Fibroblast of lung (primary cell): ENCODE measurements at places on chromosomes 1 and 21. TPM values are rescaled to one million over a fixed set of nuclear protein-coding genes. Genes with fewer than 3 reads are reported as not detected.

DNA sequence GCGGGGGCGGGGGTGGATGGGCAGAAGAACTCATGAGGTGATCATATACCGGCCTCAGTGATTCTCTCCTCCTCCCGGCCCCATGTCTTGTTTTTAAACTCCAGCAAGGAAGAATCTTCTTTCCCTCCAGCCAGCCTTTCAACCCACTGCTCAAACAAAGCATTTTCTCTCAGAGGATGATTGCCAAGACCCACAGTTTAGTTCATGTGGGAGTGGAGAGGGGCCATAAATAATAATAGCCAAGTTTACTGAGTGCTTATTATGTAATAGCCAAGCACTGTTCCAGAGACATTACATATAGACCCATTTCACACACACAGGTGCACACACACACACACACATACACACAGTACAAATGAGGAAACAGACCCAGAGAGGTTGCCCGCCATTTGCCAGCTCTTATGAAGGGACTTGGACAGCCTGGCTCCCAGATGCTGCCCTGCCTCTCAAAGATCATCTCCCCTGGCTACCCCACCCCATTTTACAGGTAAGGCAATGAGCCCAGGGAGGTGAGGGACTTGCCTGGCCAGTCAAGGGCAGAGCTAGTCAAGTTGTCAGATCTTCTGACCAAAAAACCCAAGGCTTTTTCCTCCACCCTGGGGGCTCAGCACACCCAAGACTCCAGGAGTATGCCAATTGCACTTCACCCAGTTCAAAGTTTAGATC, 18.0 kb upstream of the BCAR3 start:
- no peaks in the 10 kb centered on the region for H3K27me3 ChIP-seq
- no peak overlapping the region for H3K27ac ChIP-seq
- H3K36me3 ChIP-seq, result no peaks in the 10 kb centered on the region
- peaks cover 14% of the 10 kb centered on the region for H3K4me1 ChIP-seq
- DNase-seq, result no peak

DNA sequence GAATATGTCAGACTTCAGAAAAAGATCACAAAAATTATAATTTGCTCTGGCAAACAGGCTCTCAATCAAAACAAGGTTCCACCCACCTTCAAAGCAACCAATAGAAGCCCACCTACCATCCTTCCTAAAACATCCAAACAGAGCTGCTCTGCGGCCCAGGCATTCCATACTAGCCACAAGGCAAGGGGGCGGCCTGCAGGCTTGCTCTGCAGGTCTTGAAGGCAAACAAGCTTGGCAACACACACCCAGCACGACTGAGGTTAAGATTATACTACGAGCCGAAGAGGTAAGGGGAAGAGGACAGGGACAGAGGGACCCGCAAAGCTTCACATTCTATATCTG, 207.3 kb downstream of the SLC45A1 start:
- DNase-seq, result peak; percentile 84
- H3K4me1 ChIP-seq, result no peaks in the 10 kb centered on the region
- H3K4me3 ChIP-seq, result peak overlapping the region; percentile 44
- H3K27ac ChIP-seq, result peak overlapping the region; percentile 75
- no peaks in the 10 kb centered on the region for H3K27me3 ChIP-seq

SPRR3 gene
- not detected in 2 replicates for total RNA-seq

GRCh38 chr1:109388884-109389637, 8.7 kb downstream of the SORT1 start:
- H3K27me3 ChIP-seq, result no peaks in the 10 kb centered on the region
- H3K4me3 ChIP-seq, result no peak overlapping the region
- H3K4me1 ChIP-seq, result peaks cover 26% of the 10 kb centered on the region

DNA sequence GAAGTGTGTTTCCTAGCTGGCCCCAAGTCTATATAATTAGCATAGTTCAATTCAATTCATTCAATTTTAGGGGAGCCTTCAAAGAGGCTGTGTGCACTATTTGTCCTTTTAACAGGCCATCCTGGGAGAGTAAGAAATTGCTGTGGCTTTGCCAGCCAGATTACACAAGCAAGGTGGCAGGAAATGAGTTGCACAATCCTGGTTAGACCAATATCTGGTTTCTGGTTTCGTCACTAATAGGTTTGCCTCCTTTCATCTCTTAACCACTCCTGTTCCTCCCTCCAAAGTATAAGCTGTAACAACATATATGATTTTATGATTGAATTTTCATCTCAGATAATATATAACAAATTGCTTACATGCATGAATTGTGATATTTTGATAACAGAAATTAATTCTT, 84.1 kb upstream of the NEGR1 start:
- H3K27me3 ChIP-seq, result no peaks in the 10 kb centered on the region
- no peaks in the 10 kb centered on the region for H3K4me1 ChIP-seq
- no peaks in the 10 kb centered on the region for H3K36me3 ChIP-seq
- peak; percentile 57 for DNase-seq
- H3K4me3 ChIP-seq, result no peak overlapping the region

MAP3K21 gene
- total RNA-seq, result 0.17 and 0.51 TPM in 2 replicates

TMEM82 gene
- not detected in 2 replicates for total RNA-seq

KCTD3 gene
- total RNA-seq, result 59.1 and 76.0 TPM in 2 replicates

ATAD3C gene
- under 0.01 and 0.17 TPM in 2 replicates for total RNA-seq

GRCh38 chr1:2921970-2922686, 99.1 kb upstream of the ACTRT2 start:
- no peak overlapping the region for H3K4me3 ChIP-seq
- H3K27me3 ChIP-seq, result no peaks in the 10 kb centered on the region
- no peaks in the 10 kb centered on the region for H3K36me3 ChIP-seq

DDR2 gene
- total RNA-seq, result 252 and 303 TPM in 2 replicates

GUCA2A gene
- not detected in 2 replicates for total RNA-seq

GRCh38 chr1:9591669-9592509, 3.2 kb downstream of the TMEM201 start:
- no peaks in the 10 kb centered on the region for H3K27me3 ChIP-seq
- H3K4me3 ChIP-seq, result no peak overlapping the region
- H3K36me3 ChIP-seq, result peaks cover 2% of the 10 kb centered on the region
- DNase-seq, result no peak
- H3K27ac ChIP-seq, result no peak overlapping the region

CACNA1S gene
- not detected in 2 replicates for total RNA-seq

- H3K27me3 ChIP-seq, result no peaks in the 10 kb centered on the region
- H3K27ac ChIP-seq, result peak overlapping the region; percentile 28
- DNase-seq, result no peak
Observed at GRCh38 chr1:1371364-1371745, 3.7 kb downstream of the AURKAIP1 start.

GLUL gene
- total RNA-seq, result 423 and 523 TPM in 2 replicates

C1orf226 gene
- total RNA-seq, result under 0.01 and 0.33 TPM in 2 replicates

GRCh38 chr21:36630485-36631206, 68.3 kb upstream of the SIM2 start:
- no peaks in the 10 kb centered on the region for H3K27me3 ChIP-seq
- DNase-seq, result peak; percentile 36
- H3K4me3 ChIP-seq, result no peak overlapping the region

DNA sequence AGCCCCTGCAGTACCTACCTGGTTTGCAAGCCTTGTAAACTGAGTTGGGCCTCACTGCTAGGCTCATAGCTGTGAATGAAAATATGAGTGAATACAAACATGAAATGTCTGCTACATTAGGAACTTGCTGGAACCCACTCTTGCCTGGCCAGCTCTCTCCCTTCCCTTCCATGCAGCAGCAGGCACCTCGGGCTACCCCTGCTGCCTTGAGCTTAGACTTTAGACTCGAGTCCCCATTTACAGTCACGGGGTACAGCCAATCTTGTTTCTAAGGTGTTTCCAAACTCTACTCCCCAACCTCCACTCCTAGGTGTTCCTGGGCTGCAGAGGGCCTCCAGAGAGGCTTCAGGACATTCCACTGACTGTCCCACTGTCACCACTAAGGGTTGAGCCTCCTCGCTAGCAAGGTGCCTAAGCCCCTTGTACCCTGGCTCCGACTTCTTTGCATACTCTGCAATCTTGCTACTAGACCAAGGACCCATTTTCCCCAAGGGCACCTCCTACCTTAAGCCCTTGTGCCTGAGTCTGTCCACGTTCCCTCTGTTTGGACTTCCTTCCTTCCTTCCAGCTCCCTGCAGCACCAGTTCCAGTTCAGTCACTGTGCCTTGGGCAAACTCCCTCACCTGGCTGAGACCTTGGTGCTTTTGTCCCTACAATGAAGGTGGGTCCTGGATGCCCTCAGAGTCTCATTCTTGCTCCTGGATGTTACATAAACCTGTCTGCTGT, 36.9 kb downstream of the CDK18 start:
- DNase-seq, result no peak
- peaks cover 9% of the 10 kb centered on the region for H3K27me3 ChIP-seq
- no peaks in the 10 kb centered on the region for H3K36me3 ChIP-seq
- no peak overlapping the region for H3K27ac ChIP-seq

DNA sequence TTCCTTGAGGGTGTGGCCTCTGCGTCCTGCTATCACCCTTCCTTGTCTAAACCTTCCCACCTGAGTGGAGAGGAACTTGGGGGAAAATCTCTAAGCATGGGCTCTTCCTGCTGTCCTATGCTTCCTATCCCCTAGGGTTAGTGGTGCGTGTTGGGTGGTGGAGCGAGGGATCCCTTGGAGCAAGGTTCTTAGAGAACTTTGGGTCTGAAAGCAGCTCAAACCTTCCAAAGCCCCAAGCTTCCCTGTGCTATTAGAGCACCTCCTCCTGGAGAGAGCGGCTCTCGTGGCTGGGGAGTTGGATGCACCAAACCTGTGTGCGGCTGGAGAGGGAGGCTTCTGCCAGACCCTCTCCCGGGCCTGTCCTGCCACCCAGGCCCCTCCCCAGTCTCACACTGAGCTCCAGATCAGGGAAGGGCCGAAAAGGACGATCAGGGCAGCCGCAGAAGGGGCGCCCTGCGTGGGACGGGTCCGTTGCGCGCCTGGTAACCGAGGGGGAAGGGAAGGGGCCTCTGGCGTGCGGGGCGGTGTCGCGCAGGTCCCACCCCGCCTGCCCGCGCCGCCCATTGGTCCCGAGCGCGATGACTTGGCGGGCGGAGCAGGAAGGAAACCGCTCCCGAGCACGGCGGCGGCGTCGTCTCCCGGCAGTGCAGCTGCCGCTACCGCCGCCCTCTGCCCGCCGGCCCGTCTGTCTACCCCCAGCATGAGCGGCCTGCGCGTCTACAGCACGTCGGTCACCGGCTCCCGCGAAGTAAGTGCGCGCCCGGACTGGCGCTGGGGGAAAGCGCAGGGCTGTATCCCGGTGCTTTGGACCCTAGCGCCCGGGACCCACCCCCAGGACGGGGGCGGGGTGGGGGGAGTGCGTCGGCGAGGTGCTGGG, at the start of gene SH3BGRL3:
Gene SH3BGRL3, plus strand, starts transcription at position 631 of the 877 bp plus-strand sequence. Its CDS starts 70 bp downstream, at position 701.
- peak within 1 kb of the TSS; percentile 71 for H3K4me3 ChIP-seq
- H3K27ac ChIP-seq, result peak within 1 kb of the TSS; percentile 84
- H3K27me3 ChIP-seq, result no peaks in the 10 kb centered on the region
- H3K36me3 ChIP-seq, result peaks cover 11% of the 10 kb centered on the region
- H3K4me1 ChIP-seq, result peaks cover 69% of the 10 kb centered on the region
- DNase-seq, result peak; percentile 82

TIE1 gene
- total RNA-seq, result 0.26 TPM in 1 of 2 replicates, not detected in the other

DNA sequence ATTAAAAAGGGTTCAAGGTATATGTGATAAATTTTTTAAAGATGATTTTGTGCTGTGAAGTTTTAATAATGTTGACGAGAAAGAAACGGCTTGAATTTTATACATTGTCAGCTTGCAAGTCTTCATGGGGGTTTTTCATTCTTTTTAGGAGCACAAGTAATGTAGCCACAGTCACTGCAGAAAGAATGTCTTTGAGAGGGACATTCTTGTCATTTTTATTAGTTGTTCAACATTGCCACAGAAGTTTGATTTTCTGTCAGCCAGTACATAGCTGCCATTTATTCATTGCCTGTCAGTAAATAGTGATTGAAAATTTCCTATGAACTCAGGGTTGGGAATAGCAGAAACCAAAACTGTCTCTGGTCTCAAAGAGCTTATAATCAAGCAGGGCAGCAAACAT, 156.3 kb downstream of the DHRS3 start:
- no peak for DNase-seq
- H3K27me3 ChIP-seq, result no peaks in the 10 kb centered on the region
- H3K4me1 ChIP-seq, result peaks cover 31% of the 10 kb centered on the region
- no peak overlapping the region for H3K4me3 ChIP-seq
- peaks cover 1% of the 10 kb centered on the region for H3K36me3 ChIP-seq

DNA sequence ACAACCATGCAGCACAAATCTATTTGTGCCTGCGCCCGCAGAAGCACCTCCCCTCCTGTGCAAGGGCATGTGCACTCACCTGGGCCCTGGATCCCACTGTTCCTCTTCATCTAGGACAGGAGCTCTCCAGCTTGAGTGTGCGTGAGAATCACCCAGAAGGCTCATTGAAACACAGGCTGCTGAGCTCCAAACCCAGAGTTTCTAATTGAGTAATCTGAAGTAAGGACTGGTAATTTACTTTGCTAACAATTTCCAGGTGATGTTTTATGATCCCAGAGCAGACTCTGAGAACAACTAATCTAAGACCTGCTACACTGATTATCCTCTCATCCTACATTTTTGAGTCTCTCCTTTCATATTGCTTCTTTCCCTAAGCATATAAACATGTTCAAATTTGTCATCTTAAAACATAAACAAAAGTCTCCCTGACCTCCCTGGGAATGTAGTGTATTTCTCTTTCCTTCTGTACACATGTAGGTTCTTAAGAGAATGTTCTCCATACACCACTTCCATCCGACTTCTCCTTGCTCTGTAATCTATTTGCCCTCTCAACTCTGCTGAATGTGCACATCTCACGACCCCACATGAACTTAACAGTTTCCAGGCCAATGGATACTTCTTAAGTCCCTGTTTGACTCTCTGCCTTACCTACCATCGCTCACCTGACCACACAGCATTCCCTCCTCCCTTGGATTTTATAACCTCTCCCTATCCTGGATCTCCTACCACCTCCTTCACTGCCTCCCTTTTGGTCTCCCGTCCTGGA, 522.5 kb downstream of the SMYD3 start:
- no peak overlapping the region for H3K4me3 ChIP-seq
- H3K36me3 ChIP-seq, result no peaks in the 10 kb centered on the region
- no peak overlapping the region for H3K27ac ChIP-seq
- DNase-seq, result no peak

DNA sequence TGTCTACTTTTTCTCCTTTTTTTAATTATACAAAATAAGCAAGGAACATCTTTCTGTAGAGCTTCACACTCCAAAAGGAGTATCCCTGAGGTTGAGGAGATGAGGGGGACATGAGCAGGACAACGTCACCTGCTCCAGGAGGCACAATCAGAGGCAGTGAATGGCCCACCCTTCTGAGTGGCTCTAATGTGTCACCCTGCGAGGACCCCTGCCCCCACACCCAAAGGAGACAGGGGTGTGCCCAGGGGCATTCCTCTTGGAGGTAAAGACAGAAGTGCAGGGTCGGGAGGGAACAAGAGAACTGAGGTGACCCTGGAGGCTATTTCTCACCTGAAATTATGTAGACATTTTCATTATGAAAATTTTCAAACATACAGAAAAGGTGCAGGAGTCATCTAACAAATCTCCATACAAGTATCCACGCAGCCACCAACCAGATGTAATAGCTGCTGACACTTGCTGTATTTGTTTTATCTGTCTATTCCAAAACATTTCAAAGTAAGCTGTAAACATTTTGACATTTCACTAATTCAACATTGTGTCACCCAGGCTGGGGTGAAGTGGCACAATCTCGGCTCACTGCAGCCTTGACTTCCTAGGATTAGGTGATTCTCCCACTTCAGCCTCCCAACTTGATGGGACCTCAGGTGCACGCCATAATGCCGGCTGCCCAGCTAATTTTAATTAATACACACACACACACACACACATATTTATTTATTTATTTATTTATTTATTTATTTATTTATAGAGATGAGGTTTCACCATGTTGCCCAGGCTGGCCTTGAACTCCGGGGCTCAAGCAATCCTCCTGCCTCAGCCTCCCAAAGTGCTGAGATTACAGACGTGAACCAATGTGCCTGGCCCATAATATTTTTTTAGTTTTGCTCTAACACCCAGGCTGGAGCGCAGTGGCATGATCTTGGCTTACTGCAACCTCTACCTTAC, 70.7 kb downstream of the RUNX3 start:
- H3K27me3 ChIP-seq, result peaks cover 7% of the 10 kb centered on the region
- no peak for DNase-seq
- no peaks in the 10 kb centered on the region for H3K36me3 ChIP-seq
- H3K27ac ChIP-seq, result no peak overlapping the region
- no peak overlapping the region for H3K4me3 ChIP-seq
